Activated T-cell treated with anti-CD3 and anti-CD28 coated beads for 1 hour (primary cell): ENCODE measurements at places on chromosomes 3 and 15.

GRCh38 chr3:60555686-60556354 lies 695.4 kb downstream of the FHIT start:
- no peak for DNase-seq

DNA sequence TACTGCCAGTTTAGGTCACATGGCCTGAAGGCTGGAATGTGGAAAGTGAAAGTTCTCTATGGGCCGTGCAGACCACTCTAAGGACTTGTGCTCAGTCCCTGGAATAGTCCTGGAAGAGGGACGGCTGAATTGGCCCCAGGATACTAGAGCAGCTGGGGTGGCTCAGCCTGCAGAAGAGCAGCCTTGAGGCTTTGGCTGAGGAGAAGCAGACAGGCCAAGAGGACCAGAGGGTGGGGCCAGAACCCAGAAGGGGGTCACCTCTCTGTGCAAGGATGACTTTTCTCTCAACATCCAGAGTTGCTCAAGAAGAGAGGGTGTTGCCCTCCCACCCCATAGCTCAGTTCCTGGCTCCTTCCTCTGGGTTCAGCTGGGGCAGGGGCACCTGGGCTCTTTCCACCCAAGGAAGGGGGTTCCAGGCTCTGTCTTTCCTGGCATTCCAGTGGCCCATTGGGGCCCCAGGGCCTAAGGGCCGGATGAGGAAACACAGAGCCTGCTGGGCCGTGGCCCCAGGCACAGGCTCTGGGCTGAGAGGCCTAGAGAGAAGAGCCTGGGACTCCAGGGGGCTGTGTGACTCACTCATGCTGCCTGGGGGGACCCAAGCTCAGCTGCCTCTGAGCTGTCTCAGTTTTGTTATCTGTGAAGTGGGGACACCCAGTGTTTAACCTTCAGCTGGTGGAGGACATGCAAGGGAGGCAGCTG lies 8.5 kb upstream of the FBLN2 start:
- no peak for DNase-seq

DNA sequence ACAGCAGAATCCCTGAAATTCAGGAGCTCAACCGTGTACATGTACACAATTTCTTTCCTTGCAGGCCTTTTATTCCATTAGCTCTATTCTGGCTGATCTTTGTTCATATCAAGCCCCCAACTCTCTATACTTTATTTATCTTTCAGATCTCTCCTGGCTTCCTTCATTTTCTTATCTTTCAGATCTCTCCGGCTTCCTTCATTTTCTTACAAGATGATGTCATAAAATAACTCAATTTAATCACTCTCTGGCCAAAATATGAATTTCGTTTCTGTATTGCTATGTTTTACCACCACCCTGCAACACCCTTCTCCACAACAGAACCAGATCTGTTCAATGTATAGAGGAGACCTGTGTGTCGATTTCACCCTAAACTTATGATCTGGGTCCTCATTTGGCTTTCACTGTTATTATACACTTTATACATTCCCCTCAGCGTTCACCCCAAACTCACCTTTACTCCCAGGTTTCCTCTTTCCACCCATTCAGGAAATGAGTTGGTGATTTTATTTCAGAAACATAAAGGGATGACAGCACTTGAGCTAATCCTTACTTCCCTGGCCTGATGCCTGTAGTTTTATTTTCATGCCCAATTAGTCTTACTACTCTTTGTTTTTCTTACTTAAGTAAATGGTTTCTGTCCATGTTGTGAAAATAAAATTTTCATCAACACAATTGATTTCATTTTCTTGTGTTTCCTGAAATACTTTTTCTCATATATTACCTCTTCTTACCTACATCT lies 195.5 kb downstream of the BCHE start:
- no peak for DNase-seq

GRCh38 chr3:68878322-68878721 lies 54.0 kb downstream of the TAFA4 start:
- no peak for DNase-seq

- DNase-seq, result no peak
Measured at GRCh38 chr3:127388427-127388826, 100.6 kb upstream of the PRR20G start.

DNA sequence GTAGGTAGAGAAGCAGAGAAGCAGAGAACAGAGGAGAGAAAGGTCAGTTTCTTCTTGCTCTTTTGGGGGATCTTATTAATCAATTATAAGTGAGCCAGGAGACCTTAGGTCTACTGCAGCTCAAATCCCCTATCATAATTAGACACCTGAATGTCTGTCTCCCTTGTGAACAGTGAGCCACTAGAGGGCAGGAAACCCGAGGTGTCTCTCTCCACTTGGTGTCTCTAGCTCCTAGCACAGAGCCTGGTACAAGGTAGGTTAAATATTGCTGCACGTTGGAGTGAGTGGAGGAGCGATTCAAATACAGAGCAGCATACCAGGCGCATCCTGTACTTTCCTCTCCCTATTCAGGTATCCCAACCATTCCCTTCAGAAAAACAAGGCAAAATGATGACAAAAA lies 2.0 kb upstream of the ST8SIA2 start:
- DNase-seq, result no peak

- no peak for DNase-seq
Measured at GRCh38 chr3:43727930-43728329, 37.2 kb downstream of the ABHD5 start.

GRCh38 chr15:40511093-40511471 lies 40.3 kb downstream of the CHST14 start:
- DNase-seq, result no peak

GRCh38 chr3:117856354-117856753 lies 1146.8 kb downstream of the TUSC7 start:
- DNase-seq, result no peak

DNA sequence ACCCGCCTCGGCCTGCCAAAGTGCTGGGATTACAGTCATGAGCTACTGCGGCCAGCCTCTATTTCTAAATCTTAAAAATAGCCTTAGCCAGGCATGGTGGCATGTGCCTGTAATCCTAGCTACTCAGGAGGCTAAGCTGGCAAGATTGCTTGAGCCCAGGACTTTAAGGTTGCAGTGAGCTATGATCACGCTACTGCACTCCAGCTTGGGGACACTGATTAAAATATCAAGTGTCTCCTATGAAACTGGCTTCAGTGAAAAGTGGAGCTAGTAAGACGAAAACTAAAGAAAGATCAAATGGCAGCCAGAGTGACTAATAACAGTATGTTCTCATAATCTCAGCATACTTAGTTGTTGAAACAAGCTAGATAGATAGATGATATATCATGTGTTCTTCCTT lies 112.5 kb downstream of the STT3B start:
- DNase-seq, result no peak

DNA sequence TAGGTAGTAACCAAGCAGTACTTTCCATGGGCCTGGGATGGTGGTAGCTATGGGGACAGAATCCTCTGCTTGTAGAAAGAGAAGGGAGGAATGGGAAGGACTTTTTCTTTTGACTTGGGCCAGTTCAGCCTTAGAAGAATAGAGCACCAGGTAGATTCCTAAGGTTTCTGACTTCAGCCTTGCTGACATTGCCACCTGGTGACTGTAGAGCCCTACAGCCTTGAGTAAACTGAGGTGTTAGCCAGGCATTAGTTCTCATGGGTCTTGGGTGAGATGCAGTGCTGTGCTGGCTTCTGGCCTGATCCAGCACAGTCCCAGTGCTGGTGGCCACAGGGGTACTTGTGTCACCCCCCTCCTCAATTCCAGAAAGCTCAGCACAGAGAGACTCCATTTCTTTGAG lies 171.1 kb downstream of the ZBBX start:
- DNase-seq, result no peak

GRCh38 chr3:99751649-99752048 lies 66.0 kb upstream of the CMSS1 start:
- DNase-seq, result no peak

DNA sequence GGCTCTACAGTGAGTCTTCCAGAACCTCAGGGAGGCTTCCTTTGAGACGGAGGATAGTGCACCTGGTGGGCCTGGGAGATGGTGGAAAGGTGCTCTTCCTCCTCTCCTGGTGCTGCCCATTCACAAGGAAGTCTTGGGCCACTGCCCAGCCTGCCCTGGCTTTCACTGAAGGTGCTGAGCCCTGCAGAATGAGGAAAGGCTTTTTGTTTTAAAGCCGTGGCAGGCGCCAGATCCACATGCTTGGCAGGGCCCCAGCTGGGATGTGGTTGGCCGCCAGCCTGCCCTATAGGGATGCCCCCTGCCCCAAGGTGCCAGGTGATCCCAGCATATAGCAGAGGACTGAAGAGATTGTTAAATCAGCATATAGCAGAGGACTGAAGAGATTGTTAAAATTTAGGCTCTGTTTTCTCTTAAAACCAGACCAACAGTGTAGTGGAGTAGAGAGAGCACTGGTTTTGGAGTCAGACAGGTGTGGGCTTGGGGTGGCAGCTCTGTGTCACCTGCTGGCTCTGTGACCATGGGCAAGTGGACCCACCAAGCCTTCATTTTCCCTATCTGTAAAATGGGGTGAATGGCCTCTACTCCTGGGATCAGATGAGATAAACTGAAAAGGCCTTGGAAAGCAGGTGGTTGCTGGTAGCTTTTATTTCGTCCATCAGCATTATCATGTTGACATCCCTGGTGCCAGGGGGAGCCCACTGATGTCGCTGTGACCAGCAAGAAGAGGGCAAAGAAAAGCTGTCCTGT lies 53.3 kb downstream of the SLC6A6 start:
- DNase-seq, result no peak

GRCh38 chr15:31245756-31246155 lies 80.9 kb upstream of the KLF13 start:
- DNase-seq, result no peak

- no peak for DNase-seq
Measured at GRCh38 chr3:124246949-124247348, 255.0 kb upstream of the ROPN1 start.
